Left hindlimb (tissue), 1 donor: ENCODE measurements at places on chromosomes 3 and 15.
A peak's percentile ranks its signal among the peaks of the same experiment; 100 is the strongest.

- DNase-seq: no peak
Observed at GRCh38 chr15:60237446-60237845, 160.3 kb downstream of the ANXA2 start.

- DNase-seq: no peak
Observed at GRCh38 chr3:132253262-132253878, 63.8 kb upstream of the ACP3 start.

DNA sequence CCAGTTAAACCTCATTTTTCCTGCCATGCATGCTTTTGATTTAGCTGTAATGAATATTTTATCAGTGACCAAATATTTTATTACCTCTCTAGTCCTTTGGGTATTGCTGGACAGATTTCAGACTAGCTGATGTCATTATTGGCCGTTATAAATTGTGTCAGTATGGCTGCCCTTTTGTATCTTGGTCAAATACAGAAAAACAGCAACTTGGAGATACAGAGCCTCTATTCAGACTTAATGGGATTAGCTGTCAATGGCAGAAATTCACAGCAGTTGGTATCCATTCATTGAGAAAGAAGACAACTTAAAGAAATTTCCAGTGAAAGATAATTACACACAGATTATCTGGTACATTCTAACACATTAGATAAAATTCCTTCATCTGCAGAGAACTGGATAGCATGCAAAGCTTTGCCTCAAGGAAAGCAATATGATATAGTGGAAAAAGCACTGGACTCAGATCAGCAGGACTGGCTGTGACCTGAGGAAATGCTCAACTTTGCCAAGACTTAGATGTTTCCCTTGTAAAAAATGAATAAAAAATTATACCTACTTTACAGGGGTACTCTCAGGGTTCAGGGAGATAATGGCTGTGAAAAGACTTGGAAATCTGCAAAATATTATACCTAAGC, 20.8 kb downstream of the COL6A6 start:
- no peak for DNase-seq

DNA sequence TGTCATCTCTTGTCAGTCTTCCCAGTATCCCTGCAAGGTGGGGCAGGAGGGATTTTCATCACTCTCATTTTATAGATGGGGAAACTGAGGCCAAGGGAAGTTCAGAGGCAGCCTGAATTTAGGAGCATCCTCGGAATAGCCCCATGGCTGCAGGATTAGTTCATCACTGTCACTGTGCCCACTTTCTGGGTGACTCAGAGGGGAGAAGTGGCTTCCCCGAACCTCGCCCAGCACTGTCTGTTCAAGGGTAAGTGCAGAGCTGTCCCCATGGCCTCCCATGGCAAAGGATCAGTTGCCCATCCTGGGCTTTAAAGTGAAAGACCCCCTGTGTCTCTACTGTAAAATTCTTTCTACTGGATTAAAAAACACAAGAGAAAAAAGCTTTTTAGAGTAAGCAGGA, 60.0 kb upstream of the SEC13 start:
- no peak for DNase-seq

DNA sequence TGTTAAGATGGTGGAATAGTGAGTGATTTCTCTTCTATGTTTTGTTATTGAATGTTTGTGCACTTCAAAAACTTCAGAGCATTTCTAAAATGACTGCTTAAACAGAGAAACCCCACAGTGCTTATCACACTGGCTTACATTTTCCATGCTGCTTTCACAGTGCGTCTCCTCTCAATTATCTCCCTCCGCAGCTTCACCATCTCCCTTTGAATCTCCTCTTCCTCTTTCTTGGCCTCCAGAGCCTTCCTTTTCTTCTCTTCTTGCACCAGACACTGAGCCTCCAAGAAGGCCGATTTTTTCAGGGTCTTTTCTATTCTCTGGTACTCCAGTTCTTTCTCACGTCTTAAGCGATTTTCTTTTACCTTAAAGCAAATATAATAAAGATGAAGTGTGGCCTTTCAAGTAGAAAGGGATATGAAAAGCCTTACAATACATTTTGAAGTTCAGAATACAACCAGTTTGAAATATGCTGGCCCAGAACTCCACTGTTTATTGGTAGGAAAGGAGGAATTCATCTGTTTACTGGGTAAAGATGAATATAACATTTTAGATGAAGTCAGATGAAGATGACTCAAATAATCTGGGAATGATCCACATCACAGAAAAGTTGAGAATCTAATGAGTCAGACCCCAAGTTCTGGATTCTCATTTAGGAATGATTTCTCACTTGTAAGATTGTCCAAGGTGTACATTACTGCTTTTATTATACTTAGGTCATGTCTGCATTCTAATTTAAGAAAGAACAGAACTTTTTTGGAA, 21.4 kb downstream of the CCDC191 start:
- DNase-seq: no peak

DNA sequence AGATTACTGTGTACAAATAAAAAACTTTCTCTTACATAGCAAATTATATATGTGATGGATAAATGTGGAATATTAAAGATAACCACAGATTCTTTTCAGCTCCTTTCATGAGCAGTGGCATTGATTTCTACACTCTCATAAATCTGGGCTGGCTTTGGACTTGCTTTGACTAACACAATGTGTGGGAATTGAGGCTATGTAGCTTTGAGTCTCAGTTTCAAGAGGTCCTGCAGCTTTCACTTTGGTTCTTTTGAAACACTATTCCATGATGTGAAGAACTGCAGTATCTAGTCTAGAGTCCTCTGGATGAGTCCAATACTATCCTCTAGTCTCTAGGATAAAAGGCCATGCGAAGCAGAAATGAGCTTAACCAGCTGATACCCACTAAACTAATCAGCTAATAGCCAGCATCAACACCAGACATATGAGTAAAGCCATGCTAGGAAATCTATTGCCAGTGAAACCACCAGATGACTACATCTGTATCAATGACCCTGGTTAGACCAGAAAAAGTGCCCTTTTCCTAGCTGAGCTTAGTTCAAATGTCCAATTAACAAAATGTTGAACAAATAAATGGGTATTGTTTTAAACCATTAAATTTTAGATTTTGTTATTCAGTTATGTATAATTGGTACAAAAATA, 274.9 kb upstream of the ZPLD1 start:
- DNase-seq: no peak

DNA sequence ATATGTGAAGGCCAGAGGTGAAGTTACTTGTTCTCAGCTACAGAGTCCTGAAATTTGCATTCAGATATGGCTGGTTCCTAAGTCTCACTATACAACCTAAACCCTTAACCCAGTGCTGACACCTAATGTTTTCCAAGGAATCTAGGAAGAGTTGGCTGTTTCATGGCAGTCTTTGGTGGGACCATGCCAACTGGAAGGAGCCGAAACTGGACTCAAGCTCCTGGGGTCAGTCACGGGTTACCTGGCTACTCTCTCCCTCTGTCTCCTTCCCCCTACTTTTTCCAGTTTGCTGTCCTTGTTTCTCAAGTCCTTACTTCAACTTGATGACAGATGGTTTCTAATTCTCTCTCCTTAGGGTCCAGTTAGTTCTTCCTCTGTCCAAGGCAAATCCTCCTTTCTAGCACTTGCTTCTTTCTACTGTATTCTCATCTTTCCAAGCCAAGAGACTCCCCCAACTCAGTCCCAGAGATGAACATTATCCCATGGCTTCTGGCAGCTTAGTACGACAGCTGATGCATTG, 88.6 kb upstream of the COL6A5 start:
- DNase-seq: peak; percentile 59

DNA sequence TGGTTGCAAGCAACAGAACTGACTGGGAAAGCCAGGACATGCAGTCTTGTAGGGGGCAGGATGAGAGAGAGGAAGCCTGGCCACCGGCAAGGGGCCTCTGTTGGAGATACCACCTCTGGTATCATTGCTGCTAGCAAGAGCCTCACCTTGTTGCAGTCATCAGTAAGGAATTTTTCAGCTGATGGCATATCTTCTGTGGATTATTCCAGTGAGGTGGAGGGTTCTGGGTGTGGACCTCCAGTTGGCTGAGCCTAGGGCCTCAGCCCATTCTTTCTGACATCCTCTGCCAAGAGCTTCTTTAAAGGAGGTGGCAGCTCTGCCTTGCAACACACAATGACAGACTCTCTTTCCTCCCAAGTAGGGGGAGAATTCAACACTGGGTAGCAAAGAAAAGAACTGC, 128.9 kb downstream of the AQP9 start:
- DNase-seq: no peak

GRCh38 chr3:133570139-133570936, 3.1 kb upstream of the CDV3 start:
- peak; percentile 72 for DNase-seq

DNA sequence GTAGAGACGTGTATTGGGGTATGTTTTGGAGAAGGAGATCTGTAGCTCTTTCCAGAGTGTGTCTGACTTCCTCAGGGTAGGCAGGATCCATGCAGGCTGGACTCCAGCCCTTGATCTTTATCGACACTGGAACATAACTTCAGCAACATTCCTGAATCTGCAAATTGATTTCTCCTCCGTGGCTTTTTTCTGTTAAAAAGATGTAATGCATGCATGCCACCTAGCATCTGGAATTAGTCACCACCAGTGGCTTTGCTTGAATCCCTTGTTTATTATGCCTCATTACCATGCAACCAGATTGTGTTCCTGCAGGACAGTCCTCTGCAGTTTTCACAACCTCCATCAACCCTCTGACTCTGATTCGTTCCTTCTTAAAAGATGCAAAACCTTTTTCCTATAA, 86.1 kb downstream of the CCNL1 start:
- no peak for DNase-seq

DNA sequence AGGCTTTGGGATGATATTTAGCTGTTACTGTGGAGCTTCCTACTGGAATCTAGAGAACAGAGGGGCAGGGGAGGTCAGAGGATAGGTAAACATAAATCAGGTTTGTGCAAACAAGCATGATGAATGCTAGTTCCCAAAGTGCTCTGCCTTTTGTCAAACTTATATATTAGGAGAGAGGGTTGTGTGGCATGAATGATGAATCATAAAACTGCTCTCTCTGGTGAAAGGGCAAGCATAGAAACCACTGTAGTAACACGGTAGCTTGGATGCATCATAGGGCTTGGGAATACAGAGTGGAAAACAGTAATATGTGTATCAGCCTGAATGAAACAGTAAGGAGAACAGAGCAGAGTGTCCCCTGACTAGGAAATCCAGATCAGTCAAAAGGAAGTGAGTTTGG, 486.7 kb downstream of the IL5RA start:
- no peak for DNase-seq

- peak; percentile 36 for DNase-seq
Observed at GRCh38 chr15:82647045-82647834, at the start of gene CPEB1. Gene CPEB1, minus strand, starts transcription at chr15:82647363. Its CDS starts 18,904 bp downstream, at chr15:82628459.

GRCh38 chr3:197706658-197707057, 30.0 kb downstream of the RUBCN start:
- DNase-seq: no peak

- no peak for DNase-seq
Observed at GRCh38 chr3:50068134-50068533, 20.6 kb upstream of the RBM5 start.

GRCh38 chr3:31704591-31705179, 172.0 kb downstream of the STT3B start:
- peak; percentile 52 for DNase-seq

- DNase-seq: no peak
Observed at GRCh38 chr3:128864351-128864811, 15.0 kb upstream of the ACAD9 start.

GRCh38 chr15:48318131-48318530, 13.1 kb upstream of the DUT start:
- no peak for DNase-seq

DNA sequence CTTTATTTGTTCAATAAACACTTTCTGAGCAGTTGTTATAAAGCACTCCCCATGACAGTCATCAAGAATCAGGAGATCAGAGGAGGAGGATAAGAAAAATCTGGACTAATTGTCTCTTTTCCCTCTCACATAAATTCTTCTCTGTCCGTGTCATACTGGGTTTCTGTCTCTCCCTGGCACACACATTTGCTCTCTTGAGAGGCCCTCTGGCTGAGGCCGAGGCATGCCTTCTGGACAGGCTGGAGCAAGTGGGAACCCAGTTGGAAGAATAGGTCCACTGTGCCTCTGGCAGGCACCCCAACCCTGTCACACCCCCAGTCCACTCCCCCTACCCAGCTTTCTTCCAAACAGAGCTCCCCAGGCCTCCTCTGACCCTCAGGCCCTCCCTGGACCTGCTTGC, 315.8 kb downstream of the UACA start:
- no peak for DNase-seq

GRCh38 chr3:70996082-70996481, 587.4 kb downstream of the FOXP1 start:
- no peak for DNase-seq

DNA sequence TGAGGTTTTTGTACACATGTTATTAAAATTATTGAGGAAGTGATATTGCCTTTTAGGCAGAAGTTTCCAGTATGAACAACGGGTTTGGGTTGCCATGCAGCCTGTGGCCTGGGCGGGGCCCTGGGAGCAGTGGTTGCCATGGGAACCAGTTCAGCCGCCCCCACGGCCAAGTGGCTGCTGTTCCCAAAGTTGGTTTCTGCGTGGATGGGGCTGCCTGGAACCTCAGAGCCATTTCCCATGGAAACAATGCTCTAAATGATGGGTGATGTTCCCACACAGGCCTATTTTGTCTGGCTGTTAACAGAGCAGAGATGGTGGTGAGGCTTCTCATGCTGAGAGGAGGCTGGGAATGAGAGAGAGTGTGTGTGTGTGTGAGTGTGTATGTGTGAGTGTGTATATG, 19.5 kb downstream of the MRAS start:
- peak; percentile 84 for DNase-seq

GRCh38 chr3:73148206-73148605, 86.7 kb downstream of the EBLN2 start:
- no peak for DNase-seq

DNA sequence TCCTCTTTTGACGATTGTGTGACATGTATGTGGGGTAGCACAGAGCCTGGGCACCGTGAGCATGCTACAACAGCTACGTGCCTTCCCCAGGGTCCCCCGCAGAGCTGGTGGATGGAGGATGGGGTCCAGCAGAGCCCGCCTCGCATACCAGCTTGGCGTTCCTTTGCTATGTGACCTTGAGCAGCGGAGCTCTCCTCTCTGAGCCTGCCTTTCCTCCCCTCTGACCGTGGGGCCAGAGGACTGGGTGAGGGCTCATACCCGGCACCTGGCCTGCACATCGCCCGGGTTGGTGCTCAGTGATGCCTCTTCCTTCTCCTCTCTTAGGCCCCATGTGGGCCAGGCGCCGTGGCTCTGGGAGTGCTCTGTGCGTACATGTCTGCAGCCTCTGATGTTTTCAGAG, 73.4 kb downstream of the FBLN2 start:
- no peak for DNase-seq

GRCh38 chr15:89971592-89971997, 29.5 kb upstream of the ZNF710 start:
- peak; percentile 47 for DNase-seq

- DNase-seq: no peak
Observed at GRCh38 chr3:101685870-101686307, 629 bp downstream of the RPL24 start.

GRCh38 chr3:71322154-71322553, 261.4 kb downstream of the FOXP1 start:
- DNase-seq: no peak

GRCh38 chr15:82043130-82043673, 2.6 kb downstream of the MEX3B start:
- peak; percentile 50 for DNase-seq

DNA sequence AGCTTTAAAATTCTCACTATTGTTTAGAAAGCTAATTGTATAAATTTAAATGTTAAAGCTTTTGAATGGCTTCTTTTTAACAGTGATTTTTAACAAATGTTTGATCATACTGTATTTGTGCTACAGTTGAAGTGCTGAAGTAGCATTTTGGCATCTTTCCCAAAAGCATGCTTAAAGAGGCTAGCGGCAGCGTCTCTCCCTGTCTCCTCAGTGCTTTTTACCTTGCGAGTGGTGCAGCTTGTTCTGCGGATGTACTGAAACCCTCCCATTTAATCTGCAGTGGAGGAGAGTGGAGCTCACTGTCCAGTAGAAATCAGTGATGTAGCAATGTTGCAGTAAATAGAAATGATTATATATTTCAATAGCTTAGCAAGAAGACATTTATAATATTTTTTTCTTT, 43.7 kb downstream of the LRRC49 start:
- no peak for DNase-seq
